SK-MEL-5 (cell line): ENCODE measurements at places on chromosomes 11 and 22.

- no peak for DNase-seq
These were observed 15.4 kb downstream of the SCUBE2 start for GRCh38 chr11:9076046-9076445.

DNA sequence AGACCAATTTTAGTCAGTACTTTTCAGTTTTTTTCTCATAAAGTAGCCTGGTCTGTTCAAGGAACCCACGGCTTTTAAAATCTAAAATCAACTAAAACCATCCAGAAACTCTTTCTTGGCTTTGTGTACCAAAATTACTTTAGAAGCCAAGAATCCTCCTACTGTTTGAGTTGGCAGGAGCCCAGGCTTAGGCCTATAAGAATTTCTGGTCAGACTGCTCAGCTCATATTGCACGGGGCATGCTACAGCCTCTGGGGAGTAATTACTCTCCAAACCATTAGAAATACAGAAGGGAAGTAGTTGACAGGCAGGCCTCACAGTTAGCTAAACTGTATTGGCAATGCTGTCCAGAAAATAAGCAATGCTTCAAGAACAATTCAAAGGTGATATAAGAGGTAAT lies 1862.9 kb upstream of the RAG2 start:
- peak; percentile 7 for DNase-seq

GRCh38 chr11:122743097-122743741 lies 87.7 kb downstream of the UBASH3B start:
- no peak for DNase-seq

DNA sequence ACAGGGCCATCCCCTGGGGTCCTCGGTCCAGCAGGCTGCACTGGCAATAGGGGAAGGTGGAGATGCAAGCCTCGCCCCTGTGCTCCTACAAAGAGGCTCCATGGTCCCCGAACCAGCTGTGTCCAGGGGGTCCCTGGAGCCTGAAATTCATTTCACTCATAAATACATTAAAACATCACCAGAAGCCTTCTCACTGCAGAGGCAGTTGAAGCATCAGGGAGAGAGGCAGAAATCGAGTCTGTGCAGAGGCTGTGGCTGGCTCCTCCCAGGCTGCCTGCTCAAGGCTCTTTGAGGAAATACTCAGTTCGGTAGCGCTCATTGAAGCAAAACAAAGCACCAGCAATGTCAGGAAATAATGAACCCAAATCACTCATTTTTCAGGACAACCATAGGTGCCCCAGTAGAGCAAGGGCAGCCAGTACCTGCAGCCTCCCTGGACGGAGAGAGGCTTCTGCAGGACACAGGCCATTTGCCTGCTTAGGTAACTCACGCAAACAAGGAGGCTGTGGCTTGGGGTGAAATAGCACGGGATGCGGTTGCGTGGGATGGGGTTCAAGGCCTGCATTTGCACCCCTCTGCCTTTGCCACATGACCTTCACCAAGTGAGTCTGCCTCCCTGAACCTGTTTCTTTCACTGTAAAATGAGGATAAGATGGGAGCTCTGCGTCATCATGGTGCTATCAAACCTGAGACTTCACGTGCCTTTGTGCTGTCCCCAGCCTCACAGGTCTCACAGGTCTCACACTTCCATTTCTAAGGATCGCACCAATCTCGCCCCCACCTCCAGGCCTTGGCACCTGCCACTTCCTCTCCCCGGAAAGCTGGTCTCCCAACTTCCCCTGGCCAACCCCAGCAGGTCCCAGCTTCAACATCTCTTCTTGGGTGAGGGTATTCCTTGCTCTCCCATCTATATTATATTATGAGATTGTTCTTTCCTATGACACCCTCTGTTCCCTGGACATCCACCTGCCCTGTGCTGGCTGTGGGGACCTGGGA lies 84.3 kb upstream of the SHISAL1 start:
- DNase-seq, result no peak

DNA sequence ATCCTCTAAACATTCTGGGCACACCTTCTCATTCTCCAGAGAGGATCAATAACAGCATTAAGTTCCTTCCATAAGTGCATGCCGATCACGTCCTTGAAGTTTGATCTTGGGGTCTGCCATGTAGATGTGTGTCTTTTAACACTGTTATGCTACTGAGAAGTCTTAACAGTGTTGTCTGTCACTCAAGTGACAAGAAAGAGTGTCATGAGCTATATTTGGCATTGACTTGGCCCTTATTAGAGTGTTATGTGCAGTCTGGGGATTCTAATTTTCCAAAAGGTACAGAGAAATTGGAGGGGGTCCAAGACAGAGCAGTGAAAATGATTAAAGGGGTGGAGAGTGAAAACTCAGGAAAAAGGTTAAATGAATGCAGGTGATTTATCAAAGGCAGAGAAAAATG lies 107.1 kb upstream of the OPCML start:
- no peak for DNase-seq

DNA sequence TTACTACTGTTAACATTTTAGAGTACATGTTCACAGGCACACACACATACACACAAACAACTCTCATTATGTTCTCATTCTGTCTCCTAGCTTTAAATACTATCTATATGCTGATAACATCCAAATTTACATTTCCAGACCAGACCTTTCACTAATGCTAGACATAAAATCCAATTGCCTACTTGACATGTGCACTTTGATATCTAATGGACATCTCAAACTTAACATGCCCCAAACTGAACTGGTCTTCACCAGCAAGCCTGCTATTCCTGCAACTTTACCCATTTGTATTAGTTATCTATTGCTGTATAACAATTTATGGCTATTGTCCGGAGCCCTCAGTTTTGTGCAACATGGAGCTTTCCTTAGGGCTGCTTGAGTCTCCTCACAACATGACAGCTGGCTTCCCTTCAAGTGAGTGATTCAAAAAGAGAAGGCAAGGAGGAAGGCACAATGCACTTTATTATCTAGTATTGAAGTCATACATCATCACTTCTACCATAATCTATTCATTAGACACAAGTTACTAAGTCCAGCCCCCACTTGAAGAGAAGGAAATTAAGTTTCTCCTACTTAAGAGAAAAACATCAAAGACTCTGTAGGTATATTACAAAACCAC lies 3.0 kb downstream of the SLC36A4 start:
- DNase-seq, result peak; percentile 15

DNA sequence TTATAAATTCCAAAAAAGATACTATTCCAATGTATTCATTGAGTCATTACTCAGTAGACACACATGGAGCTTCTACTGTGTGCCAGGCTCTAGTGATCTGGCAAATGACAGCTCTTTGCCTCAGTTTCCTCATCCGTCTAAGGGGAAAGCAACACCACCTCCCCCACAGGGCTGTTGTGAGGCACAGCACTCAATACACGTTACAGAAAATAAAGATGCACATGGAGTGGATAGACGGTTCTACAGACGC lies 6.5 kb upstream of the MALAT1 start:
- no peak for DNase-seq

DNA sequence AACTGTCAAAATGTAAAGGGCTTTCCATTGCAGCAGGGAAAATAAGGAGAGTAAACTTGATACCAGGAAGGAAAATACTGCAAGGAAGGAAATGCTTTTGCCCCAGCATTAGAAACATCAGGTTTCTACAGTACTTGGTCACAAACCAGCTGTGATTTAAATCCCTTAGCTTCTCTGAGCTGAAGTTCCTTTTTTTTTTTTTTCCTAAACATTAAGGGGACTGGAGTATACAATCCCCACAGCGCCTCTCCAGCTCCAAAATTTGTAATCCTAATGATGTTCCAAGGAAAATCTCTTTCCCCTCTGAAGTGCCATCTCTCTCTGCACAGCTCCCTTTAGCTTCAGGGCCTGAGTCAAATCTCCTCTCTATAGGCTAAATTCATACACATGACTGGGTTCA lies 220.5 kb upstream of the PITPNB start:
- DNase-seq, result no peak

DNA sequence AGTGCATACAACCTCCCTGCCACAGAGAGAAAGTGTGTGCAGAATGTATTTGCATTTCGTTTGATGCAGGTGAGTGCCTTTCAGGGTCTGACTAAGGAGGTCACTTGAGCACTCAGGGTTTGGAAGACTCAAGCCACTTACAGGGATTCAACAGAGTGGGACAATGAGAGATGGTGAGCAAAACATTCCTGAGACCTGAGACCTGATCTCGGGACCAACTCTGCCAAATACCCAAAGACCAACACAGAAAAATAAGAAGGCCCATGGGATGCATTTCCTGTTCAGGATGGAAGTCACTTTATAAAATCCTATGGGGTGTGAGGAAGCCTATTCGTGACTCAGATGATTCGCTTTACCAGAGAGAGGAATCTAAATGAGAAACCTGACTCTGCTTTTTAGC lies 65.2 kb upstream of the LARGE1 start:
- DNase-seq, result no peak

GRCh38 chr11:75718419-75719339 lies 1.0 kb downstream of the MOGAT2 start:
- DNase-seq, result no peak

- no peak for DNase-seq
These were observed 11.4 kb downstream of the TAGLN start for GRCh38 chr11:117210620-117211019.

- DNase-seq, result no peak
These were observed 61.8 kb upstream of the WNT7B start for GRCh38 chr22:46038516-46039430.

DNA sequence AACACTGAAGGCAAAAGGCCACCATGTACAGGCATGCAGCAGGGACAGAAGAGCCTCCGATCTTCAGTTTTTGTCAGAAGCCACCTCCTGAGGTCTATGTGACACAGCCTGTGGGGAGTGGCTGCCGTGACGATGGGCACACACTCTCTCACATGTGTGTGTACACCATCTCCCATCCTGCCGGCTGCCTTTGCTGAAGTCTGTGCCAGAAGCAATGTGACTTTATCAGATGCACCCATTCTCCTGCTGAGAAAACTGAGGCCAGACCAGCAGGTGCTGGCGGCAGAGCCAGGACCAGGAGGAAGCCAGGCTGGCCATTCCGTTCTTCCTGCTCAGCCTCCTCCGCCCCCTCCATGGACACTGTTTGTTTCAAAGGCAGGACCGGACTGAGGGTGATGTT lies 16.7 kb downstream of the SHANK2 start:
- no peak for DNase-seq

DNA sequence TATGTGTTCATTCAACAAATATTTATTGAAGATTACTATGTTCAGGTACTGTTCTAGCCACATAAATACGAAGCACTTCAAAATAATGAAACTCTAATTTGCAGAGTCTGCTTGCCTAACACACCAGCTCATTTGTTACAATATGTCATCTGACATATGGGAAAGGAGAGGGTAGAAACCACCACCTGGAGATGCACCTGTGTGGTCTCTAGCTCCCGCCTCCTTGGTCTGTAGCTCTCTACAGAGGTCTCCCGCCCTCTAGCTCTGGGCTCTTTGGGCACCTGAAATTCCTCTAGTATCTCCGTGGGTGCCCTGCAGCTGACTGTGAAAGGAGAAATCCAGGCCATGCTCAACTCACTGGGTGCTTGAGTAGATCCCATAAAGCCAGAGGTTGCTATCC lies 51.4 kb upstream of the DBX1 start:
- no peak for DNase-seq

DNA sequence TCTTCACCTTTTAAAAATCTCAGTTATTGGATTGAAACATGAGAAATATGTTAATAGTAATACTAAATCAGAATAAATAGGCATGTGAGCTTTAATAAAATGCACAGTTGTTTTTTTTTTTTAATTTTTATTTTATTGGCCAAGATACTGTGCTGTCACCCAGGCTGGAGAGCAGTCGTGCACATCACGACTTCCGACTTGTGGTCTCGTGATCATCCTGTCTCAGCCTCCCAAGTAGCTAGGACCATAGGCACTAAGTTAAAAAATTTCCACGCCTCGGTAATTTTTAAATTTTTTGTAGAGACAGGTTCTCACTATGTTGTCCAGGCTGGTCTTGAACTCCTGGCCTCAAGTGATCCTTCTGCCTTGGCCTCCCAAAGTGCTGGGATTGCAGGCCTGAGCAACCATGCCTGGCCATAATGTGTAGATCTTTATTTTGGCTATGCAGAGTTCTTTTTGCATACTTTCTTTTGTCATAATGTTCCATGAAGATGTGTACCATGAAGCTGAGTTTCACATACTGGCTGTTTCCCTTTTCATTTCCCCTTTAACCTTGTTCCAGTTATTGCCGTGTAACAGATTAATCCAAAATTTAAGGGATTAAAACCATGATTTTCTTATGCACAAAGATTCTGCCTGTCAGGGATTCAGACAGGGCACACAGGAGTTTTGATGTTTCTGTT lies 16.0 kb downstream of the CAPRIN1 start:
- no peak for DNase-seq

- no peak for DNase-seq
These were observed 1036.0 kb upstream of the CCDC90B start for GRCh38 chr11:84322211-84322610.

DNA sequence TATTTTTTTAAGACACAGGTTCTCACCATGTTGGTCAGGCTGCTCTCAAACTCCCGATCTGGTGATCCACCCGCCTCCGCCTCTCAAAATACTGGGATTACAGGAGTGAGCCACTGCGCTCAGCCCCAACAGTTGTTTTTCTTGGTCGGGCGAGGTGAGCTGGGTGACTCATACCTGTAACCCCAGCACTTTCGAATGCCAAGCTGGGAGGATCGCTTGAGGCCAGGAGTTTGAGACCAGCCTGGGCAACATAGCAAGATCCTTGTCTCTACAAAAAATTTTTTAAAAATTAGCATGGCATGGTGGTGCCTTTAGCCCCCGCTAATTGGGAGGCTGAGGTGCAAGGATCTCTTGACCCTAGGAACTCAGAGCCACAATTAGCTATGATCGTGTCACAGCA lies 7.0 kb upstream of the NF2 start:
- DNase-seq, result no peak

DNA sequence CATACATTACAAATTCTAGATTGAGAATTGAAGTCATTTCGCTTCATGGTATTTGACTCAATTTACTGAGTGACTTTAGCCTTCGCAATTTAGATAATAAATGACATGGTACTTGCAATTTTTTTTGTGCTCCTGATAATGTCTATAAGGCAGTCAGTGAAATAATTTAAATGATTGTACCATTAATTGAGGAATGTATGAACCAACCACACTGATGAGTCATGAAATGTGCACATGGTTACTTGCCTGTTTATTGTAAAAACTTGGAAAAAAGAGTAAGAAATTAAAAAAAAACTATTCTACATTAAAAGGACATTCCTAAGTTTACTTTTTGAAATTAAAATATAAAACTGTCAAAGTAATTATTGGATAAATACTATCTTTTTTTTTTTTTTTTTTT lies 43.3 kb downstream of the DNAJC24 start:
- no peak for DNase-seq

GRCh38 chr11:132352497-132352896 lies 982.1 kb downstream of the NTM start:
- no peak for DNase-seq

- DNase-seq, result peak; percentile 38
These were observed 615.4 kb upstream of the B3GAT1 start for GRCh38 chr11:135027461-135027860.

DNA sequence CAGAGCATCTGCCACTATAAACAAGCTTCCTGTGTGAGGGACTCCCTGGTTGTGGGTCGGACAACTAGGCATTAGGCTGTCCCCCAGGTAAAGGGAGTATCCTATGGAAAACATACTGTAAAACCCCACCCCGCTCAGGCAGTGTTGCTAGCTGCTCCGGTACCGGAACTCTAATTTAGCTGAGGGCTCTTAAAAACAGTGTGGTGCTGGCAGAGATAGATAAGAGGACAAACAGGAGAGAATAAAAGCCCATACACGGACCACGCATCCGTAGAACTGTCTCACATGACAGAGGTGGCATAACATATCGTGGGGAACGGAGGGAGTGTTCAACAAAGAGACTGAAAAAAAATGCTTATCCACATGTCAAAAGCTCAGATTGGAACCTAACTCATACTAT lies 3.4 kb upstream of the MOGAT2 start:
- DNase-seq, result no peak

- DNase-seq, result no peak
These were observed 106.6 kb downstream of the DYNC2H1 start for GRCh38 chr11:103215812-103216211.
